Fibroblast of skin of left biceps (primary cell): ENCODE measurements at places on chromosomes 5 and 9.

DNA sequence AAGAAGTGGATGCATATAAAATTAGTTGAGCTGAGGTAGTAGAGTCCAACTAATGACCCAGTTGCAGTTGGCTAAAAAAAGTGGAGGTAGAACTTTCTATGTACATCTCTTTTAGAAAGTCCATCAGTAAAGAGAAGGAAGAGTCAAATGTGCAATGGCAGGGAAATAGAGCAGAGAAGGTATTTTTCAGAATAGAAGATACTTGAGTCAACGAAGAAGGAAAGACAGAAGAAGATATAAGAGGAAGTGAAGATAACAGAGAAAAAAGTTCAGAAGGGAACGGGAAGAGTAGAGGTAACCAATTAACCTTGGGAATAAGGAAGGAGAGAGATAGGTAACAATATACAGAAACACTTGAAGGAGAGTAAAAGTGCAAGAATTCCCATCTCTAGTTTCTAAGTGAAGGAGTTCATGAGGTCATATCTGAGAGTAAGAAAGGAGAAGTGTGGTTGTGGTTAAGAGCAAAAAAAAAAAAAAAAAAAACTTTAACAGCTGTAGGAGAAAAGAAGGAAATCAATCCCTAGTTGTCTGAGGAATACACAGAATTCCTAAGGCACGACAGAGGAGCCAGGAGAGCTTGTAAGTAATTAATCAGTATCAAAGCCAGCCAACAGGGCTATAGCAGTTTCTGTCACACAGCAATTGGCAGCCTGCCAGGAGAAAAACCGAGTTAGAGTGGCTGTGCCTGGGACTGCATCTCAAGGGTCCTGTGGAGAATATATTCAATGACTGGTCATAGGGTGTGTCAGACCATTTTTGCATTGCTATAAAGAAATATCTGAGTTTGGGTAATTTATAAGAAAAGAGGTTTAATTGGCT lies 61.0 kb downstream of the ARL15 start:
- peak; percentile 16 for DNase-seq

DNA sequence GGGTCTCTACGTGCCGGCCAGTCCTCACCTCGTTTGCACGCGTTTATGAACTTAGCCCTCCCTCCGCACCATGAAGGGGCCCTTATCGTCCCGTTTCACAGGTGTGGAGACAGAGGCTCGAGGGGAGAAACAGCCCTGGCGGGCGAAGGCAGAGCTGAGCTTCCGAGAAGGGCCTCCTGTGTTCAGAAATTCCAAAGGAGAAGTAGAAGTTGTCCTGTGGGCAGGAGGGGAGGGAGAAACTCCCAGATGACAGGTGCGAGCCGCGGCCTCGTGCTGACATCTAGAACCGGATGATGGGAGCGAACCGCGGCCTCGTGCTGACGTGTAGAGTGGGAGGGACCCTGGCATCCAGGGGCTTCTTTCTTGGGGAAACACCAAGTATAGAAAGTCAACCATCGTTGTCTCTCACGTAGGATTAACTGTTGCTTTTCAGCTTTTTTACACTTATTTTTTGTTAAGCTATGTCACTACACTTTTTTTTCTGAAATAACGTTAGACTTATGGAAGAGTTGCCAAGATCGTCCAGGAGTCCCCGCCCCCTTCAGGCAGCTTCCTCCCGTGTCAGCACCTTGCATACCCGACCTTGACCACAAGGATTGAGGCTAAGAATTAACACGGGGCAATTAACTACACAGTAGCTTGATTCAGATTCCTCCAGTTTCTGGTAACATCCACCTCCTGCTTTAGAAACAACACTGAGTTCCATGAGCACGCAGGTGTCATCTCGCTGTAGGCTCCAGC lies 42.8 kb upstream of the NKD2 start:
- DNase-seq: no peak

DNA sequence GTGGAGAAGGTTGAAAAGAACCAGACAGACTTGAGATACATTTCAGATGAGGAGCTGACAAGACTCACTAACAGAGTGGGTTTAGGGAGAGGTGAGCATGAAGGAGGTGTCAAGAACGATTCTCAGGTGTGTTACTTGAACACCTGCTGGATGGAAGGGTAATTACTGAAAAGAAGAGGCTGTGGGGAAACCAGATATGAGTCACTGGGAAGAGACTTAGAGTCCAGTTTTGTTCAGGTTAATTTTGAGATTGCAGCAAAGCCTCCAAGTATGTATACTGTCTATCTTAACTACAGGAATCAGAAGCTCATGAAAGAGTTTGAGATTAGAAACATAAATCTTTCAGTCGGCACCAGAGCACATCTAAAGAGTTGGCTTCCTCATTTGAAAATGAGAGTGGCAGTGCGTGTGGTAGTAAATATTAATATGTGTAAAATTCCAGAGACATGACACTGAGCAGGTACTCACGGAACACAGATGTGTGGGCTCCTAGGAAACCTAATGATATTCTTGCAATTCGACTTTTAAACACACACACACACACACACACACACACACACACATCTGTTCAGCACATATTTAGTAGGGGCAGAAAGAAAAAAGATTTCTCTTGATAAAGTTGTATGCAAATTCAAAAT lies 197.1 kb downstream of the CDH18 start:
- no peak for DNase-seq

GRCh38 chr5:180394031-180394636 lies 41.0 kb upstream of the GFPT2 start:
- DNase-seq: no peak

DNA sequence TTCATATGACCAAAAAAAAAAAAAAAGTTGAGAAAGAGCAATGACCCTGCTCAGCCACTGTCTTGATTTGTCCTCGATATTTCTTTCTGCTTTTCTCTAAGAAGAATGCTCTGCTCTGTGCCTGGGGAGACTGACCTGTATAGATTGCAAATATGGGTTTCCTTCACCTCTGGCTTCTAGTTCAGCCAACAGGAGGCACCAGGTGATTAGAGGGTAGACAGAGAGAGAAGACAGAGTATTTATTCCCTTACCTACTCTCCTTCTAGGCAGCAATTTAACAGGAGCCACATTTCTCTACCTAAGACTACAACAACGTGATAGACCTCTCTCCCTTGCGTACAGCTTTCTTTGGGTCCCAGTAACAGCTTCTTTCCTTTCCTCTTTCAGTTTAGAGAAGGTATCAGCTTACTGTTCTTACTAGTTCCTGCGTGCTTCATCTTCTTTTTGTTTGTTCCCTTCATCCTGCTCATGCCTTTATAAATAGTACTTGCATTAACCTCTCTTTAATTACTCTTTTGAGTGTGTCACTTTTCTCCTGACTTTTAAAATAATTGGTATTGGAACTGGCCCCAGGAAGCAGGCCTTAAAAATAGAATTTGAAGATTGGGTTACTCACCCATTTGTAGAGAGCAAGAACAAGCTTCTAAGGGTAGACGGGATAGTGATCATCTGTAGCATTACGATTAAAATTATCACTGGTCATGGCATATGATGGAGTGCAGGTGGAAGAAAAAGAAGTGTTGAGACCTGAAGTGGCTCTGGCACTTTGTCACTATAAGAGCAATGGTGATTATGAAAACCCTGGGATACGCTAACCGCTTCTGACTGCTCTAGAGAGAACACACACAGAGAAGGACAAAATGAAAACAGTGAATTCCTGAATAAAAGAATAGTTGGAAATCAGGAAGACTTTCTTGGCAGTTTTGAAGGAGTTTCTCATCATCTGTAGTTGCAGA lies 161.2 kb upstream of the FSTL4 start:
- no peak for DNase-seq

- no peak for DNase-seq
Measured at GRCh38 chr9:78865737-78866136, 568.8 kb downstream of the PSAT1 start.
